Heart left ventricle (tissue), 16 donors: ENCODE measurements at places on chromosomes 16 and 17.
A peak's percentile ranks its signal among the peaks of the same experiment; 100 is the strongest.

DNA sequence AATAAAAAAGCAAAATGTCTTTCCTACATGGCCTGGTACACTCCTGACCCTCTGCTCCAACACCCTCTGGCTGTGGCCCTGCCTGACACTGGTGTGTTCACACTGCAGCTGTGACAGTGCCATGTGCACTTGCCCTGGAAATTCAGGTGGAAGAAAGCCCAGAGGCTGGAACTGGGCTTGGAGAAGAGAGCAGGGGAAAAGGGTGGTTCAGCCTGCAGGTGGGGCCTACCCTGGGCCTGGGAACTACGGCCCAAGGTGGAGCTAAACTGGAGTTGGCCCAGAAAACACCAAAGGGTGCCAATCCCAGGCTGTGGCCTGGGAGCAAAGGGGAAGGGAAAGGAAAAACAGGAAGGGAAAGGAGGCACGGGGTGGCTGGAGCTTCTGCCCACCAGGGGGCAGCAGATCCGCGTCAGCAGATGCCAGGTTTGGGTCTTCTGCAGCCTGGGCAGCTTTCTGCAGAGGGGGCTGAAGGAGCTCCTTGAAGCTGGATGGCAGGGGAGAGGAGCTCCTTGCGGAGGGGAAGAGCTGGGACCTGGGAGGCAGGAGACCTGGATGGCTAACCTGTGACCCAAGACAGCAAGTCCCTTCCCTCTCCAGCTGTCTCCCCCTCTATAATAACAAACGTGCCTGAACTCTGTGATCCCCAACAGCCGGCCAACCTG, 15.4 kb upstream of the CTCF start:
- peak; percentile 69 for DNase-seq

DNA sequence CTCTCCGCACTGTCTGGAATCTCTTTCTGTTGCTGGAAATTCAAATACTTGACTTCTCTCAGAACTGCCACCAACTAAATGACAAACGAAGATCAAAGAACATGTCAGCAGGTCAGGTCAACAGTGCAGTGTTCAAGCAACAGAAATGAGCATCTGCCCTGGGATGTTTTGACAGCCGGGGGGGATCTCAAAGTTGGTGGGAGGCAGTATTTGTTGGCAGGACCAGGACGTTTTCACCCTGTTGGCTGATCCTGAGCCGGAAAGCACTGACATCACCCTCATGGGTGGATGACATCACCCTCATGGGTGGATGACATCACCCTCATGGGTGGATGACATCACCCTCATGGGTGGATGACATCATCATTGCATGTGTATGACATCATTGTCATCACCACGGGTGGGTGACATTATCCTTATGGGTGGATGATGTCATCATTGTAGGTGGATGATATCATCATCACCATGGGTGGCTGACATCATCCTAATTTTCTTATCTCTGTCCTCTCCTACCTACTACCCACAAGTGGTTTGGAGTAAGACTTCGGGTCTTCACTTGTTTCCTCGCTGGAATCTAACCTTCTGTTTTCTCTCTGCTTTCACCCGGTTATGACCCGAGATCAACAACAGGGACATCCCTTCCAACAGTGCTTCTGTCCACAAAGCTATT, 18.9 kb downstream of the DNAH17 start:
- DNase-seq, result peak; percentile 14

DNA sequence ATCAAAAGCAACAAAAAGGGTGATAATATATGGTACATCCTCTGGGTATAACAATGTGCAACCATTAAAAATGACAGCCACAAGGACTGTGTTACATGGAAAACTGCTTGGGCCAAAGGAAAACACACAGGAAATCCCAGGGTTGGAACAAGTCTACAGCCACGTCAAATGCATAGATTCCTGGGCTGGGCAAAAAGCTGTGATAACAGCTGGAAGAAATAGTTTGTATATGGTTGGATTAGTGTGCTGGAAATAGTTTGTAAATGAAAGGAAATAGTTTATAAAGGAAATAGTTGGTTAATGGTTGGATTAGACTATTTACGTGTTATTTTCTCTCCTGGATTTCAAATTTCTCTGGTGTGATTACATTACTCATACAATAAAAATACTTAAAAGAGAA, 2.6 kb downstream of the HSD17B2 start:
- no peak for DNase-seq

GRCh38 chr17:65759532-65759931, 198.1 kb upstream of the AXIN2 start:
- no peak for DNase-seq

GRCh38 chr16:81633147-81633619, 145.9 kb upstream of the PLCG2 start:
- no peak for DNase-seq

GRCh38 chr16:54152362-54153239, 134.0 kb downstream of the IRX3 start:
- no peak for DNase-seq

DNA sequence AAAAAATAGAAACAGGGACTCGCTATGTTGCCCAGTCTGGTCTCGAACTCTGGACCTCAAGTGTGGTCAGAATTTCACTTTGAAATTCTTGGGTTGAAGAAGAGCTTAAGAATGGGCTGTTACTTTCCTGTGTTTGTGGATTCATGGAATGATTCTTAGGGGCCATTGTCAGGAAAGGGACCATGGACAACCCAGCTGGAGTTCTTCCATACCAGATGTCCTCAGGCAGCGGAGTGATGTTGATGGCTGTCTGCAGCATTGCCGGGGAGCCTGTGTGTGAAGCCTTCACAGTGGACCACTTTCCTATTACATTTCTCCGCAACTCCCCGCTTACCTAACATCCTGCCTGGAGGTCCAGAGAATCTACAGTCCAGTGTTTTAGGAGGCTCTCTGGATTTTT, 145.9 kb downstream of the CLEC16A start:
- DNase-seq, result no peak

GRCh38 chr17:20171741-20172365, 162.7 kb downstream of the SPECC1 start:
- no peak for DNase-seq

DNA sequence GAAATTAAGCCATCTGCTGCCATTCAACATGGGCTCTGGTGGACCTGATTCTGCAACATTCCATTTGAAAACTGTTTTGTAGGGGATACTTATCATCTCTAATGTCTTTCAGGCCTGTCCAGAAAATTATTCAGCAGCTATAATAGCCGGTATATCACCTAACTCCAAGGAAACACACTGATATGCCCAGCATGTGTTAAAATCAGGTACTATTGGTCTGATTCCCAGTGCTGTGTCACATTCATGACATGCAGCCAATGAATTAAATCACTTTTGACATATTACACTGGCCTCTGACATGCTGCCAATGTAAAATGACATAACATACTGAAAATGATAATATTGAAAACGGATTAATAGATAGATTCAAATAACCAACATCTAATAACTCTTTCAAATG, 60.5 kb upstream of the IRX5 start:
- no peak for DNase-seq

DNA sequence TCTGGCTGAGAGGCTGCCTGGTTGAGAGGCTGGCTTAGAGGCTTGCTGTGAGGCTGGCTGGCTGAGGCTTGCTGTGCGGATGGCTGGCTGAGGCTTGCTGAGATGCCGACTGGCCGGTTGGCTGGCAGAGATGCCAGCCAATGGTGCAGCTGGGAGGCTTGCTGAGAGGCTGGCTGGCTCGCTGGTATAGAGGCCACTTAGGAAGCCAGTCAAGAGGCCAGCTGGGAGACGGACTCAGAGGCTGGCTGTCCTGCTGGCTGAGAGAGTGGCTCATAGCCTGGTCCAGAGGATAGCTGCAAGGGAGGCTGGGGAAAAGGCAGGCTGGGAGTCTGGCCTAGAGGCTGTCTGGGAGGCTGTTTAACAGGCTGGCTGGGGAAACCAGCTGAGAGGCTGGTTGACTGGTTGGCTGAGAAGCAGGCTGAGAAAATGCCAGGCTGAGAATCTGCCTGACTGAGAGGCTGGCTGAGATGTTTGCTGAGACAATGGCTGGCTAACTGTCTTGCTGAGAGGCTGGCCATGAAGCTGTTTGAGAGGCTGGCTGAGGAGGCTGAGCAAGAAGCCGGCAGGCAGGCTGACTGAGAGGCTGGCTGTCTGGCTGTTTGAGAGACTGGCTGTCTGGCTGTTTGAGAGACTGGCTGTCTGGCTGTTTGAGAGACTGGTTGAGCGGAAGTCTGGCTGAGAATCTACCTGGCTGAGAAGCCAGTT, 37.5 kb upstream of the ACSM2B start:
- DNase-seq, result no peak

- peak; percentile 90 for DNase-seq
Measured at GRCh38 chr17:79991140-79991923, 44.3 kb downstream of the TBC1D16 start.

DNA sequence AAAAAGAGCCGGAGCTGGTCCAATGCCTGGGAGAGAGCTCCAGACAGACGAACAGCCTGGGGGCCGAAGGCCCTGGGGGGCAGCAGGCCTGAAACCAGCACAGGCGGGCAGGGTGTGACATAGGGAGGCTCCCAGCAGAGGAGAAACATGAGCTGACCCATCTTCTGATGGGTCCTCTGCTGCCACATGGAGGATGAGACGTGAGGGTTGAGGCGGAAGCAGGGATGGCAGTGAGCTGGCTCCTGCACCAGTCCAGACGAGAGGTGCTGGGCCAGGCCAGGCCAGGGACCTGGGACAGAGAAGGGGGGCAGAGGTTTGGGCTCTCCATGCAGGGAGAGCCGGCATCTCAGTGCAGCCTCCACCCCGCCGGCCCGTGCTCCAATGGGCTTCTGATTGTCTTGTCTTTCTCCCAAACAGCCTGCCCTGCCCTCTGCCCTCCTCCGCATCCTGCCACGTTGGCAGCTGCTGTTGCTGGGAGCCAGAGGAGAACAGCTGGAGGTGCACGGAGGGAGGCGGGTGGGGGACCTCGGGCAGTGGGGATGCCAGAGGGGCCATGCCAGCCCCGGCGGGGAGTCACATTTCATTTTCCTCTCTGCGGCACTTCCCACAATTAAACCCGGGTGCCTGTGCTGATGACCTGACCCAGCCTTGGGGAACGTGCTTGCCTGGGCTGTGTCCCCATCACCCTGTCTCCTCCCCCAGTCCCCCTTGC, 139.1 kb upstream of the GSE1 start:
- no peak for DNase-seq

- DNase-seq, result no peak
Measured at GRCh38 chr17:39740357-39741111, 2.8 kb downstream of the GRB7 start.

DNA sequence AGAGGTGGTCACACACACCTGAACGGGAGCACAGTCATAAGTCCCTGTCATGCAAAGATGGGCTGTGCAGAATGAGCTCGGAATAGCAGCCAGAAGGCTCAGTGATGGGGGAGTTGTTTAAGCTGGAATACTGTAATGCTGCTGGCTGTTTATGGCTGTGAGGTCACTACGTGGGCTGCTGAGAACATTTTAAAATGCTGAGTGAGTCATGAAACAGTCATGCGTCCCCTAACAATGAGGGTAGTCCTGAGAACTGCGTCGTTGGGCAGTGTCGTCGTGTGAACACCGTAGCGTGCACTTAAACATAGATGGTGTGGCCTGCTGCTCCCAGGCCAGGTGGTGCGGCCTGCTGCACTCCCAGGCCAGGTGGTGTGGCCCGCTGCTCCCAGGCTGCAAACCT, 39.7 kb downstream of the TBCD start:
- DNase-seq, result no peak

- peak; percentile 76 for DNase-seq
Measured at GRCh38 chr17:39200070-39200879, at the start of gene RPL19. Gene RPL19, plus strand, starts transcription at chr17:39200283. Its CDS starts 62 bp downstream, at chr17:39200345.

DNA sequence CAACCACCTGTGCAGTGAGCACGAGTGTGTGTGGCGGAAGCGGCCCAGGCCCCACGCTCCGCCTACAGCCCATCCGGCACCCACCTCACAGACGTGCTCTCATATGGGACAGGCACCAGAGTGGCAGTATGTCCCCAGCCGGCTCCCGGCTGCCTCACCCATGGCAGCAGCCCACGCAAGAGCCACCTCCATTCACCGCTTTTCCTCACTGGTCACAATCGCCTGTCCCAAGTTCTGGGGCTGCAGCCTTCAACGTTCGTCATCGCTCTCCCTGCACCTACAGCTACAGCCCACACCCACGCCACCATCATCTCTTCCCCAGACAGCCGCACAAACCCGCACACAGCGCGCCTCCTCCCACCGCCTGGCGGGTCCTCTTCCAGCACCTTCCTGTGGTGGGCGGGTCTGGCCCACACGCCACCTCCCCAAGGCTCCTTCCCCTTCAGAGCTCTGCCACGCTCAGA, 17.5 kb upstream of the TRAP1 start:
- no peak for DNase-seq

GRCh38 chr16:66043326-66043725, 323.2 kb upstream of the CDH5 start:
- no peak for DNase-seq

- peak; percentile 34 for DNase-seq
Measured at GRCh38 chr17:19017401-19017800, 12.8 kb upstream of the FAM83G start.

GRCh38 chr16:69754143-69754468, 620 bp downstream of the NOB1 start:
- DNase-seq, result no peak

DNA sequence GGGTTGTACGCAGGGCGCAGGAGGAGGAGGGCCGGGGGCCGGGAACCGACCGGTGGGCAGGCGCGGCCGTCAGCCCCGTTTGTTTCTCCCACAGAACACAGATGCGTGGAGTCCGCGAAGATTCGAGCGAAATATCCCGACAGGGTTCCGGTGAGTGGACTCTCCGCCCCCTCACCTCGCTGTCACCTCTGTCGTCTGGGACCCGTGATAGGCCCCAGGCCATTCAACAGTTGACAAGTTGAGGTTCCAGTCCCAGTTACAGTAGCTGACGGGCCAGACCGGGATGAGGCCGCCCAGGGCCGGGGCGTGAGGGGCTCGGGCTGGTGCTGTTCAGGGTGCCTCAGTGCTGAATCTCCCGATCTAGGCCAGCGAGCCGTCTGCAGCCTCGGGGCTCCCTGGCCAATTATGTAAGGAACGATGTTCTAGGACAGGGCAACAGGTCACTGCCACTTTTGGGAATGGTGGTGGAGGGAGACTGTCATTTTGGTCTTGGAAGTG, 628 bp downstream of the GABARAPL2 start:
- DNase-seq, result peak; percentile 63

DNA sequence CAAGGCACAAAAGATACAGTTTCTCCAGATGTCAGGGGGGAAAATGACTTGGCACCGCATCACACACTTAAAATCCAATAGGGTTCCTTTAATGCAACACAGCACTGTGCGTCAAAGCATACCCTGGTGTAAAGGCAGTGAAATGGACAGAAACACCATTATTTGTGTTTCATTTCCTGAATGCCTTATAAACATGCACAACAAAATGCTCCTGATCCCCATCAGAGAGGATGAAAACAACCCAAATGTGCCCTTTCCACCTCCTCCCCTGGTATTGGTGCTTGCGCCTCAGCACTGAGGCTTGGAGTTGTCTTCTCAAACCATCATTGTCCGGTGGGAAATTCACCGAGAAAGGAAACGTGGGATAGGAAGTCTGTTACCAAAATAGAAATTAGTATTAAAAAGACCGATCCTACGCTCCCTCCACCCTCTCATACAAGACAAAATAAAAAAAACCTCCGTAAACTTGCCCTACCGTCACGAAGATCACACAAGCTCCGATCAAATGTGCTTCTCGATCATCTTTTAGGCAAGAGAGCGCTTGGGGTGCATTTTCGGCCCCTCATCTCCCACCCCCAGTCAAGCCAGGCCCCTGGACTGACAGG, 722 bp downstream of the CDC27 start:
- DNase-seq, result no peak
